Suprapubic skin (tissue), 4 donors: ENCODE measurements at places on chromosomes 11 and 22.

GRCh38 chr11:94629741-94630140 lies 62.6 kb downstream of the PIWIL4 start:
- H3K27ac ChIP-seq: no peak overlapping the region
- H3K27me3 ChIP-seq: no peaks in the 10 kb centered on the region
- no peak for DNase-seq

DNA sequence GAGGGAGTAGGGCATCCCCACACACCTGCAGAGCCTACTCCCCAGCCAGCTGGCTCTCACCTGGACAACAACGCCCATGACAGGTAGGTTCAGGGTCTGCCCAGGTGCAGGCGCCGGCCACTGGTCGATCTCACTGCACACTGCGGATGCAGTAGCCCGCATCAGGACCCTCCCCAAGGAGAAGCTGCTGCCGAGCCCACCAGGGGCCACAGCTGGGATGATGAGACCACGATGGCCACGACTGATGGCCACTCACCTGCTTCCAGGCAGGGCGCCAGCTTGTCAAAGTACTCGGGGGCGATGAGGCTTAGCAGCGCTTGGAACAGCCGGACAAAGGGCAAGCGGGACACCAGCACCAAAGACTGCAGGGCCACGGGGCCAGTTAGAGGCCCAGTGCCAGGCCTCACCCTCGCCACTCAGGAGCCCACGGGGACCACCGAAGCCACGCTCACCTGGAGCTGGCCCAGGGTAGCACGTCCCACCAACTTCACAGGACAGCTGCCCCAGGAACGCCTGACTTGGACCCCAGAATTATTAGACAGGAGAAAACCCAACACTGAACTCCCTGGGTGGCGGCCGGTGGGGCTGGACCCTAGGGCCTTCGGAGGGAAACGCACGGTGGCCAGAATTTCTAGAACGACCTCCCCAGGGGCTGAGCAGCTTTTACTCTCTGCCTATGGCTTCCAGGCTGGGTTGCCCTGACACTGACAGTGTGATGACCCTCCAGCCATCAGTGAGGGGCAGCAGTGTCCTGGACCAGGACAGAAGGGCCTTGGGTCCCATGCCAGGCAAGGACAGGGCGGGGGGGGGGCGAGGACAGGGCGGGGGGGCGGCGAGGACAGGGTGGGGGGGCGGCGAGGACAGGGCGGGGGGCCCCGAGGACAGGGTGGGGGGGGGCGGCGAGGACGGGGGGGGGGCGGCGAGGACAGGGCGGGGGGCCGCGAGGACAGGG lies 8.9 kb upstream of the PLXNB2 start:
- no peaks in the 10 kb centered on the region for H3K36me3 ChIP-seq
- no peak for DNase-seq
- H3K27ac ChIP-seq: no peak overlapping the region
- H3K27me3 ChIP-seq: no peaks in the 10 kb centered on the region

- peaks cover 13% of the 10 kb centered on the region for H3K27me3 ChIP-seq
- no peak for DNase-seq
- no peak overlapping the region for H3K27ac ChIP-seq
- H3K4me3 ChIP-seq: no peak overlapping the region
Observed at GRCh38 chr22:39938509-39939111, 21.6 kb upstream of the TMA7B start.

DNA sequence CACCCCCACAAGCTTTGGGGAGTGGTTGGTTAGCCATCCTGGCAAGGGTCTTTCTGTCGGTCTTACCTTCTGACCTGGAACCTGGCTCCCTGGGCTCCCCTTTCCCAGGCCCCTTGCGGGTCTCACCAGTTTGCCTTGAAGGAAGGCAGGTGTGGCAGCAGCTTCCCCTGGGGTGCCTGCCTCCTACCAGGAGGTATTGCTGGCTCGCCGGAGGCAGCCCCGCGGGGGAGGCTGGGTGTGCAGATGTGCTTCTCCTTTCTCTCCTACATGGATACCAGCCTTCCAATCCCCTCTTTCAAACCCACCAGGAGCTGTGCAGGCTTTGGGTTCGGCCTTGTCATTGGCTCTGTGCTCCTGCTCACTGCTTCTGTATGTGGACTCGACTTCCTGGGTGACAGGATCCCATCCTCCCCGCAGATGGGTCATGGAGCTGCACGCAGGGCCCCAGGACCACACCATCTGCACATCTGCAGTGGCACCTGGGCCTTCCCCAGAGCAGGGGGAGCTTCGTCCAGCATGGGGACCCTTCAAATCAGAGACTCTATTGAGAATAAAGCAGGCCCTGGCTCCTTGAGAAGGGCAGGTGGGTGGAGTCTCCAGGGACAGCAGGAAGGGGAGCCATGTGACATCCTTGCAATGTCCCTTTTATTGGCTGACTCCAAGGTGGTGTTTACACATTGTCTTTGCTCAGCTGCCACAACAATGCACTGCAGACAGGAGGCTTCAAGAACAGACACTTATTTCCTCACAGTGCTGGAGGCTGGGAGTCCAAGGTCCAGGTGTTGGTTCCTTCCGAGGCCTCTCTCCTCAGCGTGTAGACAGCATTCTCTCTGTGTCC lies 592.0 kb downstream of the BRD1 start:
- H3K27ac ChIP-seq: no peak overlapping the region
- DNase-seq: no peak
- H3K4me1 ChIP-seq: no peaks in the 10 kb centered on the region
- no peak overlapping the region for H3K4me3 ChIP-seq

- H3K27me3 ChIP-seq: no peaks in the 10 kb centered on the region
- H3K27ac ChIP-seq: no peak overlapping the region
- no peaks in the 10 kb centered on the region for H3K36me3 ChIP-seq
- DNase-seq: no peak
Observed at GRCh38 chr11:127506126-127506525, 505.6 kb upstream of the KIRREL3 start.

DNA sequence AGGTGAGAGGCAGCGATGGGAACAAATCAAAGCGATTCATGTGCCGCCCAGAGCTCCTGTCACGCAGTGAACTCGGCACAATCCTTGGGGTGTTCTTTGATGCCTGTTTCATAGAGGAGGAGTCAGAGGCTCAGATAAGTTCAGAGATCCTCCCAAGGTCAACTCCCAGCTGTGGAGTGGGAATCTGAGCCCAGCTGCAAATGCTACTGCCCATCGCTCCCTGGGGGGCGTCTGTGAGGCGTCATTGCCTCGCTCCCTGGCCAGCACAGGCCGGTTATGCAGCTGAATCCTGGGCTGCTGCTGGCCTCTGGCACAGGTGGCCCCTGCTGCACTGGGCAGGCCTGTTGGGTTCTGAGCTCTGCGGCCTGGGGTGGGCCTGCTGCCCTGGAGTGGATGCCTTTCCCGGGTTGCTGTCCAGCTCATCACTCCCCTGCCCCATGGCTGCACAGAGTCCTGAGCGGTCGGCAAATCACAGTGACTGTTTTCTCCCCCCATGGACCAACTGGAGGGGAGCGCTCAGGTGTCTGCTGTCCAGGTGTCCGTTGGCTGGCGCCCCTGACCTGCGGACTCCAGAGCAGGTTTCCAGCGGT lies 36.3 kb upstream of the SHISAL1 start:
- no peaks in the 10 kb centered on the region for H3K36me3 ChIP-seq
- no peak overlapping the region for H3K27ac ChIP-seq
- peaks cover 48% of the 10 kb centered on the region for H3K27me3 ChIP-seq

DNA sequence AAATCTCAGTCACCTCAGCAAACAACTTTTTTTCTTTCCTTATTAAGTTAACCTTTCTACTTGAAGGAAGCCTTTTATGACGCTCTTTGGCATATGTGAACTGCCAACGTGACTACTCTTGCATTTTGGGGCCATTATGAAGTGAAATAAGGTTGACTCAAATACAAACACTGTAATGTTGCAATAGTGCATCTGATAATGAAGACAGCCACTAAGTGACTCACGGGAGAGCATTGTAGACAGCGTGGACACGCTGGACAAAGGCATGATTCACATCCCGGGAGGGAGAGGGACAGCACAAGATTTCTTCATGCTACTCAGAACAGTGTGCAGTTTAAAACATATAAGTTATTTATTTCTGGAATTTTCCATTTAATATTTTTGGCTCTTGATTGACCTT lies 560.8 kb downstream of the ETS1 start:
- H3K27me3 ChIP-seq: peaks cover 7% of the 10 kb centered on the region
- no peaks in the 10 kb centered on the region for H3K36me3 ChIP-seq
- no peak overlapping the region for H3K27ac ChIP-seq
- no peak for DNase-seq
- no peaks in the 10 kb centered on the region for H3K4me1 ChIP-seq
